ENCODE measurements at places on chromosomes 1 and 21.
A peak's percentile ranks its signal among the peaks of the same experiment; 100 is the strongest.

DNA sequence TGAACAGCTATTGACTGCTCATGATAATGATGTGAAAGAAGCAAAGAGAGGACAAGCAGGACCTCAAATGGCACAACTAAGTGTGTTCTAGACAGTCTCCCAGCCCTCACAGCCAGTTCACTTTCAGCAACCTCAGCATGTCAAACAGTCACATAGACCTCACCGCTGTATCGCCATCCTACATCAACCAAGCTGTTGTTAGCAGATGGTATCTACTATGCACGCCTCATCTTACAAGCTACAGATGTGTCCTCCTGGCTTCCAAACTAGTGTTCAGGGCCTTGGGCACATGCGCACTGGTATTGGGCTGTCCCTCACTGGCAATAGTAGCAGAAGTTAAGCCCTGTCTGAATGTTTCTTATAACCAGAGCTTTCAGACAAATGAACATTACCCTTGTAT is 28.4 kb downstream of the EVI5 start:
- no peak for DNase-seq

- DNase-seq = no peak
Measured at GRCh38 chr1:21537932-21538630, 28.9 kb downstream of the ALPL start.

GRCh38 chr1:145846201-145846612 is 777 bp downstream of the NUDT17 start:
- DNase-seq = no peak

DNA sequence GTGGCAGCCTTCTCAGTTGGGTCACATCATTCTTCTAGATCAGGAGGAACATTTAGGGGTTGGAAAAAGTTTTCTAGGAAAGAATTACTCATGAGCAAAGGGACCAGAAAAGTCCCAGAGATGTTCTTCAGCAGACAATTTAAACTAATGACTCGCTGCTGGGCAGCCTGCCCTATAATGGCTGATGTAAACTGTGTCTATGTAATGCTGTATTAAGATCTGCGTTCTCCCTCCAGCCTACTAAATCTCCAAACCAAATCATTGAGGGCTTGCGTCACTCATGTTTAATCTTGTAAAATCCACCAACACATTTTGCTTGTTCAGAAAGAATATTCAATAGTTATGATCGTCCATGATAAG is 92.1 kb downstream of the LRRC8C start:
- DNase-seq = no peak

DNA sequence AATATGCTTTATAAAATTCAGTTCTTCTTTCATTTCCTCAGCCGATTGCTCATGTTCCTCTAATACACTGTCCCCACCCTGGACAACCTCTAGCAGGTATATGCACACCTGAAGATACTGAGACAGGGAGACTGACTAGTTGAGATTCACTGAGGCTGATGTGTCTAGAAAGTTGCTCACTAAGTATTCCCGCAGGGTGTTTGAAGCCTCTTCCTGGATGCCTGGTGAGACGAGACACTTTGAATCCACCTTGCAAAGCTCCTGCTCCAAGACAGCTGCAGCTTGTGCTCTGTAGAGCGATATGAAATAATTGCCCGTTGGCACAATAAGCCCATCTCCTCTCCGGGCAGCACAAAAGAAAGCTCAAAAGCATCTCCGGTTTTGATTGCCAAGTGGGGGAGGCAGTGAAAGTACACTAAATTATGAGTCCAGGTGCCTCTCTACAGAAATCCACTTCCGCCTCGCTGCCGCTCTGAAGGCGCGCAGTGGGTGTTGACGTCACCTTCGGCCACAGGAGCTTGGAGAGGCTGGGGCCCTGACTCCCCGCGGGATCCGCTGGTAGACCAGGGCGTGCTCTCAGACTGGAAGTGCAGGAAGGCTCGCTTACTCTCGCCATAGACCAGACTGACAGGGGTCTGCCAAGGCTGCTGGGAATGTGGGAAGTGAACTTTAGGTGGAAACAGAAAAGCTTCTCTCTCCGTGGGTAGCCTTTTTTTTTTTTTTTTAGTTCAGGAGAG is 46.3 kb downstream of the GPA33 start:
- DNase-seq = no peak

GRCh38 chr1:29557701-29558600 is 321.6 kb downstream of the PTPRU start:
- DNase-seq = no peak

GRCh38 chr1:1318131-1318652 is 6.3 kb downstream of the INTS11 start:
- DNase-seq = no peak

DNA sequence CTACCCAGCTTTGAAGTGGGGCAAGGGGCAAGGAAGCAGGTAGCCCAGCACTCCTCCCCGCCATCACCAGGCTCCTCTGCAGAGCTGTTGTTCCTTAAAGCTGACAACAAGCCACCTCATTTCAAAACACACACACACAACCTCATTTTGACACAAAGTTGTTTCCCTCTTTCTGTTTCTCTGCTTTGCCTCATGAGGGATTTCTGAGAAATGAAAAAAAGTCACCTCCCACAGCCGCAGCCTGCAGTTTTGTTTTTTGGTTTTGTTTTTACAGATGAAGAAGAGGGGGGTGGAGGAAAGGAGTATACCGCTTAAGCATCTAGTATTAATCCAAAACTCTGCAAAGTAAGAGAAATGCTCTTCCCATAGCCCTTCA is 12.1 kb downstream of the MCL1 start:
- no peak for DNase-seq

DNA sequence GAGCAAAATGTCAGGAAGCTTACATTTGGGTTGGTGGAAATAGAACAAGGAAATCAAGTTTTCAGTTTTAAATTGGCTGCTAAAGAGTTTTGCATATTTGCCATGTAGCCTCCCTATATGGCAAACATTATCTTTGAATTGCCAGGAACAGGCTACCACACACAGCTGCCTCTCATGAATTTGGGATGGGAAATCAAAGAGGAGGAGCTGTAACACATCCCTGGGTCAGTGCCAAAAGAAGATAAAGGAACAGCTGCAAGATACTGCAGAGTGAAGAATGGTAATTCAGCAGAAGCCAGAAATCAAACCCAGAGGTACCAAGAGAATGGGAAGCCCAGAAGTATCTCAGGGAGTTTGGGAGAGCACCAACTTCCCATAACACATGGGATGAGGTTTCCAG is 18.6 kb upstream of the RASAL2 start:
- DNase-seq = no peak

DNA sequence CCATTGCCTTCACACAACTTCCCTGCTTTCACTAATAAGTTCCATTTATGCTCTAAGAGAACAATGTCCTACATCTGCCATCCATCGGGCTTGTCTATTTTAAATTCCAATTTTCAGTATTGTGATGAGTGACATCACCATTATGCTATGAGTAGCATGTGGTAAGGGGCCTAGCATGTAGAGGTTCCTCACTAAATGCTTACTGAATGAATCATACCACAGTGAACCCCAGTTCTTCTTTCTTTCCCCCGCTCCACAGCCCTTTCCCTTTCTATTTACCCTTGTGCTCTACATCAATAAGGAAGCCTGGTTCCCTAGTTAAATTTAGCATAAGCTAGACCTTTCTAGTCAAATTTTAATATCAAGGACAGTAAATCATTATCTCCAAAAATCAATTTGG is 195.0 kb upstream of the RGS18 start:
- DNase-seq = no peak

- no peak for DNase-seq
Measured at GRCh38 chr1:112423207-112423606, 27.2 kb downstream of the CTTNBP2NL start.

GRCh38 chr21:37145635-37146111 is 72.6 kb downstream of the TTC3 start:
- no peak for DNase-seq

- no peak for DNase-seq
Measured at GRCh38 chr21:35394634-35395369, 345.7 kb upstream of the RUNX1 start.

DNA sequence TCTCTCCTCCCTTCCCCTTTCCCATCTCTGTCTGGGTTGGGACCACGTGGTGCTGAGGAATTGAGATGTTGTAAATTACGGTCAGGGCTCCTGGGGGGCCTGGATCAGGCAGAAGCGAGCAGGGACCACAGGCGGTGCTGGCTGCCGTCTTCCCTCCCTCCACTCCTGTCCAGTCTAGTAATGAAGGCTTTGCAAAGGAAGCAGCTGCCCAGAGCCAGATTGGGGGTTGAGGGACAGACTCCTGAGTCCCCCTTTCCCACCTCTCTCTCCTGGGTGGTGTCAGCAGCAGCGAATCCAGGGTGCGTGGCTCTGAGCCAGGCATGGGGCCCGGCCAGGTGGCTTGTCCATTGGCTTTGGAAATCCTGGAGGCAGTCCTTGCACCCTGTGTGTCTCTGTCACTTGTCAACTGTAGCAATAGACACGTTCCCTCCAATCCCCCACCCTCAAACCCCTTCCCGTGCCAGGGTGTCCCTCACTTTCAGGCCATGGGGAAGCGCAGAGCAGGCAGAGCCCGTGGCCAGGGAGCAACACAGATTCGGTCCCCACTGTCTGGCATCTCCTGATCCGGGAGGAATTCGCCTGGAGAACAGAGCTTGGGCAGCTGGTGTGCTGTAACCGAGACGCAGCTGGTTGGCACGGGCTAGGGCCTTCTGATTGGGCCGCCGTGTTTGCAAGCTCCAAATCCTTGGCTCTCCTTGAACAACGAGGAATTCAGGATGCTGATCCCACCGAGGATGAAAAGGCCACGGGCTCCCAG is 64.8 kb upstream of the WNT4 start:
- DNase-seq = peak; percentile 62

- no peak for DNase-seq
Measured at GRCh38 chr21:17201741-17202260, 311.0 kb upstream of the CXADR start.

- DNase-seq = no peak
Measured at GRCh38 chr1:243447347-243447746, 191.5 kb downstream of the SDCCAG8 start.

DNA sequence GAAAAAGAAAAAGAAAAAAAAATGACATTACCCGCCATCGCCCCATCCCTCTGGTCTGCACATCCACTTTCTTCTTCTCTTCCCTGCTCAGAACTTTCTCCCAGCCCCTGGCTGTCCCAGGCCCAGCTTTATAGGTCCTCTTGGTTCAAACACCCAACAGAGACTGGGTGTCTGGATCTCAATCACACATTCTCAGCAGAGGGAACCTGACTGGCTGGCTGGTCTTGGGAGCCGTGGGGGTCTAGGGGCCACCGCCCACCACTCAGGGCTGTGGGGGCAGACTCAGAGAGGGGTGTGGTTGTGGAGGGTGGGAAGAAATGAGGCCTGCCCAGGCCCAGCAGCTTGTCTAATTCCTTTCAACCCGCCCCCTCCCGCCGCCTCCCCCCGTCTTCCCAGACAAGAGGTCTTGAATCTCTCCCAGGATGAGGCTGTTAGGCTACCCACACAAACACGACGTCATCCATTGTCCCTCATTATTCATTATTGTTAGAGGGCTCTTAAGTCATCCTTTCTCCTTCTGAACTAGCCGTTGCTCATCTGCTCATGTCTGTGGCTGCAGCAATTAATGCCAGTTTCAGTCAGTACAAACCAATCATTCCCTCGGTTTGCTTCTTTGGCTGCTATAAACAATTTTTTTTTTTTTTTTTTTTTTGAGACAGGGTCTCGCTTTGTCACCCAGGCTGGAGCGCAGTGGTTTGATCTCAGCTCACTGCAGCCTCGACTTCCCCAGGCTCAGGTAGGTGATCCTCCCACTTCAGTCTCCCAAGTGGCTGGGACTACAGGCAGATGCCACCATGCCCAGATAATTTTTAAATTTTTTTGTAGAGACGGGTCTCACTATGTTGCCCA is 40.6 kb upstream of the CLIC4 start:
- DNase-seq = no peak

- no peak for DNase-seq
Measured at GRCh38 chr1:87292684-87293493, 35.8 kb upstream of the LMO4 start.

GRCh38 chr1:171809834-171810233 is 28.4 kb downstream of the METTL13 start:
- no peak for DNase-seq

DNA sequence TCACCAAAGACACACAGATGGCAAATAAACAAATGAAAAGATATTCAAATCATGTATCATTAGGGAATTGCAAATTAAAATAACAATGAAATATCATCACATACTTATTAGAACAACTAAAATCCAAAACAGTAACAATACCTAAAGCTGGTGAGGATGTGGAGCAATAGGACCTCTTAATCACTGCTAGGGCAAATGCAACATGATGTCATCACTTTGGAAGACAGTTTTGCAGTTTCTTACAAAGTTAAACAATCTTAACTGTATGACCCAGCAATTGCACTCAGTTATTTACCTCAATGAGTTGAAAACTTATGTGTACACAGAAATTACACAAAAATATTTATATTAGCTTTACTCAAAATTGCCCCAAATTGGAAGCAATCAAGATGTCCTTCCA is 47.3 kb downstream of the SELENOF start:
- DNase-seq = no peak

GRCh38 chr1:179941454-179941853 is 13.2 kb upstream of the CEP350 start:
- DNase-seq = no peak

DNA sequence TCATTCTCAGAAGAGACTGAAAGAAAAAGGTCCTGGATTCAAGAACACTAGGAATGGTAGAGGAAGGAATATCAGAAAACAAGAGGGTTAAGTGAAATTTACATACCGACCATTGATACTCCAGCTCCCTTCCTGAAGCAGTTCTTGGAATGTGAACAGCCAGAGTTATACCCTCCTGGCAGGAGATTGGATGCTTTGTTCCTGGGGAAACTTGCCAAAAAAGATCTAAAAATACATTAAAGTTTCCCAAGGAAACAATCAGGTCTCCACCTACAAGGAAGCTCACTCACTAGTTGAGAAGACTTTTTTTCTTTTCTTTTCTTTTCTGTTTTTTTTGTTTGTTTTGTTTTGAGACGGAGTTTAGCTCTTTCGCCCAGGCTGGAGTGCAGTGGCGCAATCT is 91.1 kb downstream of the HLX start:
- no peak for DNase-seq

DNA sequence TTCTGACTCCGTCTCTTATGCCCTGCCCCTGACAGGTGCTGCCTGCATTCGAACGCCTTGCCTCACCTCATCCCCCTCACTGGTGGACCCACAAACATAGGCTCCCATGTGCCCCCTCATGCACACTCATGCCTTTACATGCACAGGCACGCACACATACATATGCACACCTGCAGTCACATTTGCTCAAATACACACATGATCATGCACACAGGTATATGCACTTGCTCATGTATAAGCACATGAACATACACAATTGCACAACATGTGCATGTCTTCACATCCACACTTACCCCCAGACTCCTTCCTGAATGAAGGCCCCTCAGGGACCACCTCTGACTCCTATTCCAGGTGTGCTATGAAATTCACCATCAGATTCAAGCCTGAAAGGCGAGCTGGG is 506.9 kb downstream of the PTPRU start:
- no peak for DNase-seq

- DNase-seq = no peak
Measured at GRCh38 chr1:154764773-154765172, 105.3 kb downstream of the KCNN3 start.

- no peak for DNase-seq
Measured at GRCh38 chr21:45378258-45378966, 26.6 kb upstream of the COL18A1 start.

Measured in NCI-H524 treated with DMSO at 0.1 percent for 48 hours (cell line).